Activated naive CD8-positive, alpha-beta T cell treated with anti-CD3 and anti-CD28 coated beads, Interleukin-2, amount 10 ng/mL, durations not matched to agents 7 days and 5 days (primary cell): ENCODE measurements at places on chromosomes 13 and 19.

- H3K36me3 ChIP-seq, result no peaks in the 10 kb centered on the region
- no peak for DNase-seq
Observed at GRCh38 chr13:96020931-96021330, 32.3 kb downstream of the UGGT2 start.

GRCh38 chr19:17424743-17425365 is 5.0 kb downstream of the MVB12A start:
- H3K4me3 ChIP-seq, result no peak overlapping the region
- H3K36me3 ChIP-seq, result peaks cover 8% of the 10 kb centered on the region
- DNase-seq, result no peak
- H3K27ac ChIP-seq, result no peak overlapping the region

- H3K27ac ChIP-seq, result no peak overlapping the region
- H3K27me3 ChIP-seq, result no peaks in the 10 kb centered on the region
- DNase-seq, result no peak
- no peaks in the 10 kb centered on the region for H3K36me3 ChIP-seq
- H3K4me3 ChIP-seq, result no peak overlapping the region
Observed at GRCh38 chr13:64925727-64926126, 2304.4 kb downstream of the PCDH9 start.

DNA sequence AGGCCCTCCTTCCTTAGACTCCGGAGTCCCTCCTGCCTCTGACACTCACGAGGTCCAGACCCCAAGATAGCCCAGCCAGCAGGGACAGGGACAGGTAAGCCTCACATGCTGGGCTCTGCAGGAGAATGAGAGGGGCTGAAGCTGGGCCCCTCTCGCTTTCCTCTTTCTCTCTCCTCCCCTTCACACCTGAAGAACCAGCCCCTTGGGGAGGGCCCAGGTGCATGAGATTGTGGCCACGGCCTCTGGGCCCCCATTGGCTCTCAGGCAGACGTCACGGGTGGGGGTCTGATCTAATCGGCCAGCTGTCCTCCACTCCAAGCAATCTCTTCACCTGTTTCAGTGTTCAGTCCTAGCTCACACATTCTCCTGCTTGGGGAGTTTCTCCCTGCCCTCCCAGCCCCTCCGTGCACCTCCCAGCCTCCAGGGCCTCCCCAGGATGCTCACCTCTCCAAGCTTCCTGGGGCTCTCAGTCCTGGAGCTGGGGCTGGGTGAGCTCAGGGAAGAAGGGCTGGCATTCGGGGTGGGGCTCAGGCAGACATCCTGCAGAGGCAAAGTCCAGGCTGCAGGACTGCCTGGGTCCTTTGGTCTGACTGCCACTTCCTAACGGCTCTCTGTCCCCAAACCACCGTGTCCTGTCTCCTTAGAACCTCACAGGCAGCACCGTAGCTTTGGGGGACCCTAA is 2.8 kb downstream of the TMEM150B start:
- H3K4me3 ChIP-seq, result no peak overlapping the region
- no peak for DNase-seq
- H3K27me3 ChIP-seq, result peaks cover 15% of the 10 kb centered on the region
- peaks cover 9% of the 10 kb centered on the region for H3K4me1 ChIP-seq
- H3K27ac ChIP-seq, result no peak overlapping the region

DNA sequence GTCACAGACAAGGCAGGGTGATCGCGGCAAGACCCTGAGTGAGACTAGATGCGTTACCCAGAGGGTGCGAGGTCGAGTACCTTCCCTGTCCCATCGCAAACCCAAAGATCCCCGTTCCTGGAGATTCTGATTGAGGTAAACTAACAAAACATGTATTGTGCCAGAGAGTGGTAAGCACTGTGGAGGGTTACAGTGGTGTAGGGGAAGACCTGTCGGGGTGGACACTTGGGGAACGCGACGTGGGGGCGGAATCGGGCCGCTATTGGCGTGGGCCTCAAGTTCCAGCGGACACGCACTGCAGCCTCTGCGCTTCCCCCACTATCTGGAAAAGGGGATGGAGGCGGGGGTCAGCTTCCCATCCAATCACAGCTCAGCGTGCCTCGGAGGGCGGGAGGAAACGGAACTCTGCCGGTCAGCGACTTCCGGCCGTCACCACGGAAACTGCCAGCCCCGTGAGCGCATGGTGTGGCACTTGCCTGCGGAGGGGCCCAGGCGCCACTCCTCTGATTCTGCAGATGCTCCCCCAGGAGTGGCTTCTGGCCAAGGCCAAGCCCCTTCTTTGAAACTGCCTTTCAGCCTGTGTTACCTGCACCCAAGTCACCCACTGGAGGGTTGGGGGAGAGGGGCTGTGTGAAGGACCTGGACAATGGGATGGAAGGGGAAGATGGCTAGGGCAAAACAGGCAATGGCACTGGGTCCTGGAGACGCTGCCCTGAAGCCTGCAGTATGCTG is 1.0 kb upstream of the UBE2M start:
- no peaks in the 10 kb centered on the region for H3K27me3 ChIP-seq
- H3K4me3 ChIP-seq, result peak overlapping the region; percentile 96
- H3K4me1 ChIP-seq, result peaks cover 44% of the 10 kb centered on the region
- peak overlapping the region; percentile 96 for H3K27ac ChIP-seq

DNA sequence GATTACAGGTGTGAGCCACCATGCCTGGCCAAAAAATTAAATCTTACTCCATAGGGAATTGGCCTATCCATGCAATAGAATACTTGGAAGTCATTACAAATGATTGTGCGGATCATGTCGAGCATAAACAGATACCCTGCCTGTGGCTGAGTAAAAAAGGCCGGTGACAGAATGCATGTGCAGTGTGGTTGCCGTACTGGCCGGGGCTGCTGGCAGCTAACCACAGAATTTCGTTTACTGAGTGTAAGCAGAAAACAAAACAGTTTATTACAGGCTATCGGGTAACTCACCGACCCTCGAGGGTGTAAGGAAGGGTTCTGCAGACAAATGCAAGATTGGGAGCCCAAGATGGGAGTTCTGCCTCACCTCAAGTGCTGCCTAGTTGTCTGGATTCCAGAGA is 127.7 kb downstream of the ZIC5 start:
- no peaks in the 10 kb centered on the region for H3K36me3 ChIP-seq
- H3K27ac ChIP-seq, result no peak overlapping the region
- H3K27me3 ChIP-seq, result peaks cover 3% of the 10 kb centered on the region
- peaks cover 2% of the 10 kb centered on the region for H3K4me1 ChIP-seq

DNA sequence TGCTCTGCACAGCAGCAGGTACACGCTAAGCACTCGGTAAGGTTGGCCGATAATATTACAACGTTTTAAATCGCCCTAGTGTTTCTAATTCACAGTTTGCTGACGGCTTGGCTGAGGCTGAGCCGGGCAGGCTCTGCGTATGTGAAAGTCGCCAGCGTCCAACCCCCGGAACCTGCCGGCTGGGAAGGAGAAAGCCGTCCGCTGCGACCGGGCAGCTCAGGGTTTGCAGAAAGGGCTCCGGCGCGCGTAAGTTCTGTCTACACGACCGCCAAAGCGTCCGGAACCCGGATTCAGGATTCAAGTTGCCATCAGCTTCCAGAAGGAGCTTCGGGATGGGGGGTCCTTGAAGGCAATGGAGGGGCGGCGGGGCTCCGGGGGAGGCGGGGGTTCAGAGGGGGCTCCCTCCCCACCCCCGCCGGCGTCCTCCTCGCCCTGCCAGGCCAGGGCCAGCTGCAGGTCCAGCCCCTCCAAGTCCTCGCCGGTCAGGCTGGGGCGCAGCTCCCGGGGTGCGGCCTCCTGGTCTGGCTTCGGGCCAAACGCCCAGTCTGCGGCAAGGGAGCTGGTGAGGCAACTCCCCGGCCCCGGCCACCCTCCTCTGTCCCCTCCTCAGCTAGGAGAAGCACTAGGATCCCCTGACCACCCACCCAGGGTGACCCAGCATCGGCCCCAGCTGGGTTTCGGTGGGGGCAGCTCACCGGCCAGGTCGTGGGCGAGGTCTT is 575 bp downstream of the SMIM44 start:
- peaks cover 20% of the 10 kb centered on the region for H3K4me1 ChIP-seq
- no peak overlapping the region for H3K27ac ChIP-seq
- H3K27me3 ChIP-seq, result peaks cover 3% of the 10 kb centered on the region
- DNase-seq, result no peak

GRCh38 chr13:99376924-99377323 is 69.7 kb upstream of the GPR183 start:
- no peak for DNase-seq
- H3K4me1 ChIP-seq, result peaks cover 69% of the 10 kb centered on the region
- peaks cover 58% of the 10 kb centered on the region for H3K36me3 ChIP-seq
- peak overlapping the region; percentile 60 for H3K27ac ChIP-seq

DNA sequence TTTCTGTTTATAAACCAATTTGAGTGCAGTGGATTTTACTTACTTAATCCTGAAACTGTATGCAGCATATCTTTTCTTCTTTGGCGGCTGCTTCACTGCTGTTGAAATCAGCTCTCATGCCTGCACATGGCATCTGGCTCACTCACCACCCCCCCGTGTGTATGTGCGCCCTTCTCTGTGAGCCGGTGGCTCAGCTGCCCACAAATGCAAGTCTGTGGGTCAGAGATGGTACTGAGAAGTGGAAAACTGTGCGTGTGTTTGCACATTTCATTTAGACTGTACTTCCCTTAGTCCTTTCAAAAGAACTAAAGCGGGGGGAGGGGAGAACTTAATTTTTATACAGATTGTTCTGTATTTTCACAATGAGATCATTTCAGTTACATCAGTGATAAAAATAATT is 307.6 kb downstream of the SHISA2 start:
- DNase-seq, result no peak
- no peak overlapping the region for H3K4me3 ChIP-seq
- H3K36me3 ChIP-seq, result peaks cover 2% of the 10 kb centered on the region
- no peak overlapping the region for H3K27ac ChIP-seq
- no peaks in the 10 kb centered on the region for H3K4me1 ChIP-seq
- peaks cover 23% of the 10 kb centered on the region for H3K27me3 ChIP-seq

DNA sequence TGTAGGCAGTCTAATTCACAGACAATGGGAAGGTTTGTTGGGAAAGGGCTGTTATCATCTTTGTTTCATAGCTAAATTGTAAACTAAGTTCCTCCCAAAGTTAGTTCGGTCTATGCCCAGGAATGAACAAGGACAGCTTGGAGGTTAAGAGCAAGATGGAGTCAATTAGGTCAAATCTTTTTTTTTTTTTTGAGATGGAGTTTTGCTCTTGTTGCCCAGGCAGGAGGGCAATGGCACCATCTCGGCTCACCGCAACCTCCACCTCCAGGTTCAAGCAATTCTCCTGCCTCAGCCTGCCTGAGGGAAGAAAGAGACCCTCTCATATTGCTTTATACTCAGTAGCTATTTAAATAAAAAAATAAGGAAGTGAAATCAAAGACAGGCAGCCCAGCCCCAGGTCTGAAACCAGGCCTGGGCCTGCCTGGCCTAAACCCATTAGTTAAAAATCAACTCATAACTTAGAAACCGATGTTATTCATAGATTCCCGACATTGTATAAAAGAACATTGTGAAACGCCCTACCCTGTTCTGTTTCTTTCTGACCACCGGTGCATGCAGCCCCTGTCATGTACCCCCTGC is 297.4 kb upstream of the SGCG start:
- H3K27me3 ChIP-seq, result no peaks in the 10 kb centered on the region
- no peak overlapping the region for H3K4me3 ChIP-seq
- H3K27ac ChIP-seq, result no peak overlapping the region
- no peaks in the 10 kb centered on the region for H3K4me1 ChIP-seq
- no peak for DNase-seq
- H3K36me3 ChIP-seq, result no peaks in the 10 kb centered on the region

DNA sequence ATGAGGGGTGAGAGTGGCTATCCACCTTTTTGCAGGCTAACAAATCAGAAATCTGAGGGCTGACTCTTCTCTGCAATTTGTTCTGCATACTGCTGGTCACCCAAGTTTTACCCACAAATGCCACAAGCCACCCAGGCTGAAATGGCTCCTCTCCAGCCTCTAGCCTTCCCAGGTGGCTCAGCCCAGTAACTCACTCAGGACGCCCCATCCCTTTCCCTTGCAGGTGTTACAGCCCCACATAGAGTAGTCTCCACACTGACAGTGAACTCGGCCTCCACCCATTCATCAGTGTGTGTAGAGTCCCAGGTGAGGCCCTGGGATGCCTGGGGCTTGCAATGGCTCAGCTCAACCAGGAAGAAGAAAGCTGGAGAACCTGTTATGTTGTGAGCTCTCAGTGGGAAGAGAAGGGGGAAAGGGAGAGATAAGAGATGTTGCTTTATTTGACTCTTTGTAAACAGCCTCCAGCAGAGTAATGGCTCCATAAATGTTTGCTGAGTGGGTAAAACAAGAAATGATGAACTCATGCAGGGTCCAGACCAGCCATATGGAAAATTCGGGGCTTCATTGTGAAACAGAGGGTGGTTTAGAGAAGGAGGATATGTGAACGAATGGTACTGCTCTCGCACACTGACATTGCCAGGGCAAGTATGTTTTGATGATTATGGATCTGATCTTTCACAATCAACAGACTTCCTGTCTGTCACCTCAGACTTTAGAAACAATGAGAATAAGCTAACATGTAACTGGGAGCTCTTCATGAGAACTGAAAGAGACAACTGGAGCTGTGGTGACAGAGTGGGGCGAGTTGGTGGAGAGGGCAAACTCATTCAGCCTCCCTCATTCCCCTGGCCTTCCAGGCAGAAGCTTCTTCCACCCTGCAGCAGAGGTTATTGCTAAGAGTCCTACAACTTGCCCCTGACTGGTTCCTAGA is 74.2 kb upstream of the RFC3 start:
- peaks cover 15% of the 10 kb centered on the region for H3K4me1 ChIP-seq
- H3K36me3 ChIP-seq, result no peaks in the 10 kb centered on the region
- H3K4me3 ChIP-seq, result no peak overlapping the region

DNA sequence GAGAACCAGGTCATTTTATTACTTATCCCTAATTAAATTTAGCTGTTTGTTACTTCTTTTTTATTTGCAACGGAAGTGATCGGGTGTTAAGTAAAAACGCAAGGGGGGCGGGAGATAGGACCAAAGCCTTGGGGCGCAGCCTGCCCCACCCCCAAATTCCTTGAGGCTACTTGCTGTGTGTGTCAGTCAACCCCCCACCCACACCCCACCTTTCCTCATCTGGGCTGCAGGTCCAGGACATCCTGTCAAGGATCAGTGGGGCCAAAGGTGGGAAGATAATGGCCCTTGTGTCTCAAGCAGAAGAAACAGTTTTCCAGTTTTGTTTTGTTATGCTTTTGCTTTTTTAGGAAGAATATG is 1.2 kb upstream of the FOXO1 start:
- H3K4me3 ChIP-seq, result peak overlapping the region; percentile 90
- peaks cover 32% of the 10 kb centered on the region for H3K4me1 ChIP-seq

DNA sequence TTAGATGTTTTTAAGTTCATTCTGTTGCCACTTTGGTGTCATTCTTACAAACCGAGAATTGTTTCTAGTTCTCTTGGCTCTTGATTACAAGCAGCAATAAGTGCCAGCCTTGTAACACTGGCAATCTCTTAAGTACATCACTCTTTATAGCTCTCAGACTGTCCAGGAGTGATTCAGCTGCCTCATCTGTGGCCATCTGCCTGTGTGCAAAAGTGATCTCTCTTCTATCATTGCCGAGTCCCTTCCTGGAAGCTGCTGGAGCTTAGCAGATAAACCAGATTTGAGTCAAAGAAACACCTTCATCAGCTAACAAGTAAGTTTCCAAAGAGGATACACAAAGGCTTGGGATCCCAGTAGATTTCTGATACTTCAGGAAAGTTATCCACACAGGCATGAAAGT is 23.2 kb downstream of the STOML3 start:
- H3K27me3 ChIP-seq, result peaks cover 11% of the 10 kb centered on the region
- no peaks in the 10 kb centered on the region for H3K36me3 ChIP-seq
- no peak overlapping the region for H3K4me3 ChIP-seq
- no peaks in the 10 kb centered on the region for H3K4me1 ChIP-seq
- DNase-seq, result no peak
